ENCODE measurements at places on chromosomes 3 and 15.

- no peak for DNase-seq
Measured at GRCh38 chr15:67253549-67254237, 768 bp downstream of the AAGAB start.

GRCh38 chr3:48403533-48404439, 26.1 kb downstream of the PLXNB1 start:
- DNase-seq, result no peak

DNA sequence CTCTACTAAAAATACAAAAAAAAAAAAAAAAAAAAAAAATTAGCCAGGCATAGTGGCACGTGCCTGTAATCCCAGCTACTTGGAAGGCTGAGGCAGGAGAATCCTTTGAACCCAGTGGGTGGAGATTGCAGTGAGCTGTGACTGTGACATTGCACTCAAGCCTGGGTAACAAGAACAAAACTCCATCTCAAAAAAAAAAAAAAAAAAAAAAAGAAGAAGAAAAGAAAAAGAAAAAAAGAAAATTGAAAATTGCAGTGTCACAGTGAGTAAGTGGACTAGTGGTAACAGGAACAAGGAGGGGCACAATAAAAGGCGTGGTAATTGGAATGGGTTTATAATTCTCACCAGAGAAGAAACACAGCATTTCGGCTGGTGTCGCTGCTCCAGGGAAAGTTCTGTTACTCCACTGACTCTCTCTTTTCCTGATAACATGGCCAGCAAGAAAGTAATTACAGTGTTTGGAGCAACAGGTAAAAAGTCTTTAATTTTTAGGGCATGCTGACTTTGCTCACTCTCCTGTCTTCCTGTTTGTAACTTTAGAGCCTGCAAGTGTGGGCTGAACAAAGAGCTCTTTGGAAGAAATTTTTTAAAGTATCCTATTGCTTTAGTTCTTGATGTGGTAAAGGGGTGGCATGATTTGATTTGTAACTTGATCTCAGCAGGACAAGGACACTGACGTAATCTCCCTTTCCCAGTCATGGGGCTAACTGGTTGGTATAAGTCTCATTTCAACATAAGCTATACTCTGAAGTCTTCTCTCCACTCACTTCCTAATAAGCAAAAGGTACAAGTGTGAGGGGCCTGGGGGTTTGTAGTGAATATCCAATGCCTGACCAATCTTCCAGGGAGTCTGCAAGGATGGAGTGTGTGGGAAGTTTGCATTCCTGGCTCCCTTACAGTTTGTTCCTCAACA, 22.1 kb upstream of the TRA2B start:
- DNase-seq, result no peak

DNA sequence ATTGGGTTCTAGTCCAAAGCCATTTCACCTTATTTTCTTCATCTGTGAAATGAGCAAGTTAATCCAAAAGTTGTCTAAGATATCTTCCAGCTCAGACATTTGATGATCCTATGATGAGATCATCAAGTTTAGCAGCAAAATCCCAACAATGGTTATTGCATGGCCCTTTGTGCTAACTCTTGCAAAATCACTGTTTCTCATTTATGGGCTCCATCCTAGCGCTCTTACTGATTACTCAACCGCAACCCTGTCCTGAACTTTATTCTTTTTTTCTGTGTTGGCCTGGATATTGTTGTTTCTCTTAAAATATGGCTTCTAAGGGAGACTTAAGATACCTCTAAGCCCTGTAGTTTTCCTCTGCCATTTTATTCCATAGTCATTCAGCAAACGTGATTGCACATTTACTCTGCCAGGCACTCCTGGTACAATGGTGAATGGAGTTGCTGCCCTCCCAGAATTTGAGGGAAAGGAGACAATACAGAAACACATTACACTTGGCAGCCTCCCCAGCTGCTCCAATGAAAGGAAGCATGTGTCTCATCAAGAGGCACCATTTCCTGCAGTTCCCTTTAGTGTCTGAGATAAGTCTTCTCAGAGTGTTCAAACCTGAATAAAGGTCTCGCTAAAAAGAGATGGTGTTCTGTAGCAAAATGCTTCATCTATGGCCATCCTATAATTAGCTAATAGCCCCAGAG, 4.4 kb downstream of the GXYLT2 start:
- no peak for DNase-seq

GRCh38 chr3:71708476-71709105, 16.6 kb downstream of the EIF4E3 start:
- no peak for DNase-seq

DNA sequence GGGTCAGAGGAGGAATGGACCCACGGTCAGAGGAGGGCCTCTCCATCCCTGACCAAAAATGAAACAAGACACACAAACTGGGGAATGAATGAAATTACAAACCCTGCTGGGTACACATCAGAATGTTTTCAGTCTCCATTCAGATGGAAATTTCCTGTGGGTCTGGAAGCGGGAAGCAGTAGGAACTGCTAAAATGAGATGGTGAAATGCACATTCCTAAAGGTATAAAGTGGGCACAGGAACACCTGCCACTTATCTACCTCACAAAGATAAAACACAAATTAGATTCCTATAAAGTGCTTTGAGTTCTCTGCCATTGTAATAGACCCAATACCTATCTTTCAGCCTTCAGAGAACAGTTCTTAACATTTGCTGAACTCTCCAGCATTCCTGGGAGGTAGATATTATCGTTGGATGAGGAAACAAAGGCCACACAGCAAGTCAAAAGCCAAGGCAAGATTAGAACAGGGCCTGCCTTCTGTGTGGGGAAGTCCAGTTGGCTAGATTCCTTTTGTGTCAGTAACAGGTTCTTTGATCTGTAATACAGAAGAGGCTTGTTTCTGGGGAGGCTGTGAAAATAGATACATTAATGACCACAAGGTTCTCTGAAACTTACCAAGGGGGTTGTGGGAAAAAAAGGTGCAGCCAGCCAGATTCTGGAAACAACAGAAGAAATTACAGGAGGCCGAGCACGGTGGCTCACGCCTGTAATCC, 98.4 kb downstream of the IGF2BP2 start:
- no peak for DNase-seq

DNA sequence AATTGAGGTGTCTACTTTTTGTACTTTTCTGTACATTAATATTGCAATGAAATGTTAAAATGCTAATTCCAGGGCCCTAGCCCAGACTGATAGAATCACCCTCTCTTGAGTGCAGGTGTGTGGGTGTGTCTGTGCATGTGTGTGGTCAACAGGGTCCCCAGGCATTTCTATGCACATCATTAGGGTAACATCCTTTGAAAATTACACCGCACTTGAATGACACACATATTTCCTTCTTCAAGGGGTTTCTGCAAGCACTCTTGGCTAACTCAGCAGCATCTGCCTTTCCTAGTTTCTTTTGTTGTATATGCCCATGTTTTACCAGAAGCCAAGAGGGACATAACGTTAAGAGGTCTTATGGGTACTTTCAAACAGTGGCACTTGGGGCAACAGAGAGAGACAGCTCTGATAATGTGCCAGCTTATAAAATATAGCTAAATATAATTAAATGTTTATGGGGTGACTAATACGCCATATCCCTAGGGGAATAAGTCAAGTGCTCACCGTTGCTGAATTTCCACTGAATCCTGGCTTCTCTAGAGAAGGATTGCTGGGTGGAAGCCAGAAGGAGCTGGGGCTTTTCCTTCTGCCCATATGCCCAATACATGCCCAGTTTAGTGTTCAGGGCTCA, 54.5 kb upstream of the LRIG1 start:
- no peak for DNase-seq

- no peak for DNase-seq
Measured at GRCh38 chr3:33105341-33105948, 8.4 kb upstream of the CRTAP start.

DNA sequence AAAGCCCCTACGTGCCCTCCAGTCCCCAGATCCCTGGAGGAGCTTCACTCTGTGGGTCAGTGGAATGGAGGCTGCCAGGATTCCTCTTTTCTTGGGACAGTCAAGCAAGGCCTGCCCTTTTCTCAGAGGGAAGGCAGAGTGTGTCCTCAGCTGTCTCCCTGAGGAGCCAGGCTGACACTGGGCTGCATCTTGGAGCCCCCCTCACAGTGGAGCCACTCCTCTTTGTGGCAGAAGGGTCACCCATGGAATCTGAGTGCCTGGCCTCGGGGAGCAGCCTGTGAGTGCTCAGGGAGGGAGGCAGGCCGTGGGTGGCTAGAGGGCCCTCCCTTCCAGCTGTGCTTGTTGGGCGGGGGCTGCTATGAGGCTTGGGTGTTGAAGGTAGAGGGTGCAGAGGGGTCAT, 41.2 kb downstream of the BOC start:
- no peak for DNase-seq

DNA sequence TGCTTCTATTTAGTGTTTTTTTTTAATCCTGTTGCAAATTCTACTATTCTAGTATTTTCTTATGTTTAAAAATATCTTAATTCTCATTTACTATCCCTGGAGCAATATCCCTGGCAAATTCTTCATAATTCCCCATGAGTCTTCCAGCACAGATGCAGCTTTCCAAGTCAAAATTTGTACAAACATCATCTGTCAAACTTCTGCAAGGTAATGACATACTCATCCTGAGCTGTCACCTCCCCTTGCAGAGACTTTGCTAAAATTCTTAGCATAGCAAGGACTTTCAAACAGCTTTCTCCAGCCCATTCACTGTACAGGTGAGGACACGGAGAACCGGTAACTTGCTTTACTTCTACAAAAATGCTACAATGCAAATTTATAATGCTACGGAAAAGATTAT, 28.6 kb upstream of the VGLL4 start:
- DNase-seq, result no peak

DNA sequence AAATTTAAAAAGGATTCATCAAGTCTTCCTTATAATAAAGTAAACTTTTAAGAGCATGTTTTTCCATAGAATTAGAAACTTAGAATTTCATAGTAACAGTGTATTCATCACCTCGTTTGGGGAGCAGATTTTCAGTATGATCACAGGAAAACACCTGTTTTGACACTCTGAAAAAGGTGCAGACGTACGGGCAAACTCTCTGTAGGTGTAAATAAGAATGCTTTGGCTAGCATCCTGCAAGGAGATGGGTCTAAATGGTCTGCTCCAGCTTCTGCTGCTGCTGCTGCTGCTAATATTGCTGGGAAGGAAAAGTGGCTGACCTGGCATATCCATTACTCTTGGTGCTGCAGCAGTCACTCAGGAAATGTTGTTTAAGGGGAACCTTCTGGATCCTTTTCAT, 66.0 kb downstream of the MBNL1 start:
- no peak for DNase-seq

- DNase-seq, result no peak
Measured at GRCh38 chr3:121793078-121793477, 41.8 kb downstream of the IQCB1 start.

DNA sequence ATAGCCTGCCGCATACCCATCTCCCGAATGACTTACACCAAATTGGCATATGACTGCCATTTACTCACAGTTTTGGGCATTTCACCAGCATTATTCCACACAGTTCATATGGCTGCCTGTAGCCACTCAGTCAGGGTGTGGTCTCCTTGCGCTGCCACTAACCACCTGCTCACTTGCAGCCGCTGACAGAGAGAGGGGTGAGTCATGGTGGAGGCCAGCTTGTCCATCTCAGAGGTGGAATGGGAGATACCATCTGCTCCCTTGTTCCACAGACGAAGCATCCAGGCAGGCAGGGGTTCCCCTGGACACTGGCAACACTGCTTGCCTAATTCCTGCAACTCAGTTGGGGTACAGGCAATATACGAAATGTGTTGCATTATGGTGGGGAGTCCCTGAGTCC, 15.6 kb downstream of the CCRL2 start:
- no peak for DNase-seq

DNA sequence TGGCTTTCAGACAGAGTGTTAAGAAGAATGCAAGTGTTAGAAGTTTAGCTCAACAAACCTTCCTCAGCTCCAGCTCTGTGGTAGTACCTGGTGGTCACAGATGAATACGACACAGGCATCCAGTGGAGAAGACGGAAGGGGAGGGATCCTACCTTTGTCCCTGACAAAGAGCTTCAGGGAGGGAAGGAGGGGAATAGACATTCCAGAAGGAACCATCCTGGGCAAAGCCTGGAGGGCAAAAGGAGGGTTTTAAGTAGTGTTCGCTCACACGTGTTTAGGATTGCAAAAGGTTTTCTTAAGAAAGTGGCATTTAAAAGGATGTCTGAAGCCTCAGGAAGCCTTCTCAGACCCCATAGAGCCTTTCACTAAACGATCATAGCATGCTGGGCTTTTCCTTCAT, 2.8 kb downstream of the CHCHD4 start:
- DNase-seq, result no peak

DNA sequence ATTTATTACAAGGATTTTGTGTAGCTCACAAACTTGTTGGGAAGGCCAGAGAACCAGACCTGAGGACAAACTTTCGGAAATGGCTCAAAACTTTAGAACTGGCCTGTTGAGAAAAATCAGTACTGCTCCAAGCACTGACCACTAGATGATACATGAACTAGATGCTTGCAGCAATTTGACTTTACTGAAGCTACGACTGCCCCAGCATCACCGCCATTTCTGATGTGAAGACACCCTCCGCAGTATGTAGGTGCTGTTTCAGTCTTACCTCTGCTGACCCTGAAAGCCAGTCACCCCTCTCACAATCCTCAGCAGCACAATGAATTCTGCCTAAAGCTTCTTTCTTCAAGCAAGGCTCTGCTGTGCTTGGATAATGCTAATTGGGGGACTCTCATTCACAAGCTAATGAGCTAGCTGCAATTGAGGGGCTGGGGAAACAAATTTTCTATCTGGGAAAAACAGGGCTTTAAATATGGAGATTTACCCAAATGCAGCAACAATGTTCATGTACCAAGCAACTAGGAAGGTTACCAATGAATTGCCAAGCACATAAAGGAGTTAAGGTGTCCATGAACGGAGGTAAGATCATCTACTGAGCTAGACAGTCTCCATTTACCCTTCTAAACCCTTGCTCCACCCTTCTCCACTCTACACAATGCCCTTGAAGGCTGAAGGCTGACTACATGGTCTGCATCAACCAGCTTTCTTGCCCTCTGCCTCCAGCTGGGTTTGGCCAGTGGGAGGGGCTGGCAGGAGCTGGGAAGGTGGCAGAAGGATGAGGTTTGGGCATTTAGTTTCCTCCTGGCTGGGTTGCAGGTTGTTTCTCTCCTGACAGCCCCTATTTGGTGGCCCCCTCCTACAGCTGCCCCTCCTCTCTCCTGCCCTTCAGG, 53.2 kb upstream of the FSTL1 start:
- DNase-seq, result no peak

DNA sequence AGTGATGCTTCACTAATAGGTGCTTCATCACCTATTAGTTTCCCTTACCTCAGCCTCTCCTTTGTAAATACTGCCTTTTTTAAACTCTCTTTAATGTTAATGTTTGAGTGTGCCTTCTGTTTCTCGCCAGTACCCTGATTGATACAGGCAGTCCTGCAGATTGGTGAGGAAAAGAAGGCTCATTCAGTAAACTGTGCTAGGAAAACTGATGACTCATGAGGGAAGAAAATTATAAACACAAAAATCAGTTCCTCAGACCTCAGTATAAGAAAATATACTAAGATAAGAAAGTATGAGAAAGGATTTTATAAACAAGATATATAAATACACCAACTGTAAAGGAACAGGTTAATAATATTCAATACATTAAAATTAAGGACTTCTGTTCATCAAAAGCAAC, 54.8 kb upstream of the OXTR start:
- no peak for DNase-seq

GRCh38 chr3:119588112-119588511, 8.8 kb downstream of the ADPRH start:
- DNase-seq, result no peak

GRCh38 chr3:184395320-184395660, 15.4 kb downstream of the CHRD start:
- no peak for DNase-seq
